Thoracic aorta endothelial cell (primary cell): ENCODE measurements at places on chromosomes 13 and 19. TPM values are rescaled to one million over a fixed set of nuclear protein-coding genes. Genes with fewer than 3 reads are reported as not detected.

RDH8 gene
- total RNA-seq = not detected in 2 replicates

GJA3 gene
- total RNA-seq = not detected in 2 replicates

RASIP1 gene
- 59.7 and 82.9 TPM in 2 replicates for total RNA-seq

AKAP8L gene
- total RNA-seq = 56.1 and 62.2 TPM in 2 replicates

SHISA7 gene
- not detected in 2 replicates for total RNA-seq
